ENCODE measurements at places on chromosomes 2 and 18.

GRCh38 chr2:85269959-85270358 lies 57.8 kb downstream of the TGOLN2 start:
- no peak for DNase-seq

DNA sequence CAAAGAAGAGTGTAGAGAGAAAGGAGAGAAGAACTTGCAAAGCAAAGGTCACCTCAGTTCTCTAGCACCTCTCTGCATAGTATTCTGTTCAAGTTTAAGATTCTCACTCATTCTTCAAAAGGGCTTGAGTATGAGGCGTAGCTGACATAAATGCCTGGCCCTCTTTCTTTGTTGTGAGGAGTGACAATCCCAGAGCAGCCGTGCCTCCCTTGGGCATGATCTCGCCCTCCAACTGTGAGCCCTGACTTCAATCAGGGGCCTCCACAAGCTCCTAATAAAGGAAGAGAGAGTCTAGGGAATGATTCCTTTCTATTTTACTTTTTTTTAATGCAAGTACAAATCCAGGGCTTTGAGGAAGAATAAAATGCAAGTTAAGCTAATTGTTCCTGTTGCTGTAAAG lies 402.7 kb downstream of the LRP1B start:
- no peak for DNase-seq

- no peak for DNase-seq
These were observed 96.0 kb upstream of the ALKAL2 start for GRCh38 chr2:383888-384287.

GRCh38 chr2:88754585-88755320 lies 63.3 kb downstream of the RPIA start:
- DNase-seq = no peak

DNA sequence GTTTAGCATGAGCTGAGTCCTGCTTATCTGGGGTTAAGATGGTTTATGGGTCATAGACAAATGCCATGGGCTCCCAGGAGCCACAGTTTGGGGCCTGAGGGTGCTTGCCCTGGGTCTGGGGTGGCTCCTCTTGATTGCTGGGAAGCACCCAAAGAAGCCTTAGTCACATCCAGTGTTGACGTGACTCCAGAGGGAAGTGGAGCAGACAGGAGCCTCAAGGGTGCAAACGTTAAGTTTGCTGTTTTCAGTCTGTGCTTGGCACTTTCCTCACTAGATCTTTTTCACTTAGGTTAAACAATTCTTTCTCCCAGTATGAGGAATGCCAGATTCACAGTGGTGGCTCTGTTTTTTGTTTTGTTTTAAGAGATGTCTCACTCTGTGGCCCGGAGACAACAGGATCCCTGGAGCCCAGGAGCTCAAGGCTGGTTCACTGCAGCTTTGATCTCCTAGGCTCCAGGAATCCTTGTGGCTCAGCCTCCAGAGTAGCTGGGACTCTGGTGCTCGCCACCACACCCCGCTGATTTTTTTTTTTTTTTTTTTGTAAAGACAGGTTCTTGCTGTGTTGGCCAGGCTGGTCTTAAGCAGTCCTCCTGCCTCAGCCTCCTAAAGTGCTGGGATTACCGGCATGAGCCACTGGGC lies 251.3 kb downstream of the FAM210A start:
- DNase-seq = no peak

DNA sequence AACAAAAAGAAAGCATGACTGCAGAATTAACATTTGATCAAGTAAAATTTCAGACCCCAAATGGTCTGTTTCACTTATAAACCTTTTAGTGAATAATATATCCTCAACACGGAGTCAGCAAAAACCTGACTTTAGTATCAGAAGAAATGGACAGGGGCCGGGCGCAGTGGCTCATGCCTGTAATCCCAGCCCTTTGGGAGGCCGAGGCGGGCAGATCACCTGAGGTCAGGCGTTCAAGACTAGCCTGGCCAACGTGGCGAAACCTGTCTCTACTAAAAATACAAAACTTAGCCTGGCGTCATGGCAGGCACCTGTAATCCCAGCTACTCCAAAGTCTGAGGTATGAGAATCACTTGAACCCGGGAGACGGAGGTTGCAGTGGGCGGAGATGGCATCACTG lies 3.0 kb downstream of the OR6B3 start:
- DNase-seq = no peak

GRCh38 chr2:99624677-99625076 lies 134.9 kb upstream of the REV1 start:
- no peak for DNase-seq

- DNase-seq = no peak
These were observed 84.7 kb downstream of the ZNF407 start for GRCh38 chr18:74682141-74682990.

- DNase-seq = no peak
These were observed 25.9 kb upstream of the GPR45 start for GRCh38 chr2:105215586-105216192.

GRCh38 chr2:177728920-177729319 lies 336.3 kb downstream of the AGPS start:
- no peak for DNase-seq

DNA sequence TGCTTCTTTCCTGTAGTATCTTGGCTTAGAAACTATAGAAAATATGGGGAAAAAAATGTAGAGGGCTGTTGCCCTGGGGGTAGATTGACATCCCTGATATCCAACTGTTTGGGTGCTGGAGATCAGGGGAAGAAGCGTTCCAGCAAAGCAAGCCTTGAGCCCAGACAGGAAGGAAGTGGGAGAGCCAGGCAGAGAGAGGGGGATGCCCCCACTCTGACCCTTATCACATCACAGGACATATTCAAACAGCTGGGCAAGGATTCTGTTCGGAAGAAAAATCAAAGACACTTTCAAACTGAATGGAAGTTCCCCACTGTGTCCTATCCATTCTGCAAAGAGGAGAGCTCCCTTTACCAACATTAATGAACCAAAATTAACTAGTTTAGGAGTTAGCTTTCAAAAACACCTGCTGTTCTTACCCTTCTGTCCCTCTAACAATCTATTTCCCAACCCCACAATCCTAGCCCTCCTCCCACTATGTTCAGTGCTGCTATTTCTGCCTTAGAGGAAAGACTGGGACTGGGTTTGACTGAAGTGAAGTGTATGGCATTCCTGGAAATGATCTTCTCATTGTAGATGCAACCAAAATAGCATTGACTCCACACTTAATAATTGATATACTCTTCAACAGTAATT lies 16.9 kb upstream of the KCNG3 start:
- no peak for DNase-seq

- no peak for DNase-seq
These were observed 46.7 kb upstream of the FHOD3 start for GRCh38 chr18:36250827-36251226.

DNA sequence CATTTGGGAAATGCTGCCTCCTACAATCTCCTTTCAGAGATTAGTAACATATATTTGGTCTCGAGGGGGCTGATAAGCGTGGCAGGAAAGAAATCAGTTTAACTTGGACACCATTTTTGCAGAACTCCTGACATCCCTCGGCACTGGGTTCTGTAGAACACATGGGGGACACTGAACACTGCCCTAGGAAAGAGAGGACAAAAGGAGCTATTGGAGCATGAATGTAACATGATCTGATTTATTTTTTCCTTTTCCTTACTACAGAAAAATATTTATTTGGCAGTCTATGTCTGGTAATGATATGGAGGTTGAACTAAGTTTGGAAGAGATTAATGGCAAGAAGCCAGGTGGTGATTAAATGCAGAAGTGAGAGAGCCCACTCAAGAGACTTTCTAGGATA lies 153.8 kb downstream of the AFF3 start:
- DNase-seq = no peak

DNA sequence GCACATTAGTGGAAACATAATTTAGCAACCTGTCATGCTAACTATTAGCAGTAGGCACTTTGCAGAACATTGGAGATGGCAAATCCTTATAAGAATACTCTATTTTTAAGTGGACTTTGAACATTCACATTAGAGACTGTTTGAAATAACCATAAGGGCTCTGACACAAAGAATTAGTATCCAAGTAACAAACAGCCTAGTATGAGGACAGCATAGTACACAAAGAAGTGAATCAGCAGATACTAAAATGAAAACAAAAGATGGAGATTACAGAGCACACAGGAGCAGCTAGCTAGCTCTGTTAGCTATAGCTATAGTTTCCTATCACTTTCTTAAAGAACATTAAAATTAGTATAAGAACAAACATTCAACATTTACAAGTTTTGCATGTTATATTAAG lies 256.3 kb upstream of the SPOPL start:
- DNase-seq = no peak

GRCh38 chr2:235088496-235088921 lies 136.7 kb downstream of the SH3BP4 start:
- no peak for DNase-seq

GRCh38 chr18:43855376-43855775 lies 578.1 kb upstream of the SYT4 start:
- DNase-seq = no peak

DNA sequence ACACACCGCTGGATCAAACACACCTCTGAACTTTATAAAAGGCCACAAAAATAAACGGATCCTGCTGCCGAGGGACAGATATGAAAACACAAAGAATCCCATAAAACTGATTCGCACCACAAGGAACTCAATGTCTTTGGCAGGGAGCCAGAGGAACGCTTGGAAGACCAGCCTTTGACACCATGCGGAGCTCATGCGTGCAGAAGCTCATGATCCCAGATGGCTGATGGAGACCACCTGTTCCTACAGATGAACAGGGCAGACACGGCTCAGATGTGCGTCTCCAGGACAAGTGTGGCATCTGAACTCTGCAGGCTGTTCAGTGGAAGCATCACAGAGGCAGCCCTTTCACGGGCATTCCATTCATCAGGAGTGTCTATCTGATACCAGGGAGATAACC lies 24.9 kb downstream of the COPS9 start:
- no peak for DNase-seq

DNA sequence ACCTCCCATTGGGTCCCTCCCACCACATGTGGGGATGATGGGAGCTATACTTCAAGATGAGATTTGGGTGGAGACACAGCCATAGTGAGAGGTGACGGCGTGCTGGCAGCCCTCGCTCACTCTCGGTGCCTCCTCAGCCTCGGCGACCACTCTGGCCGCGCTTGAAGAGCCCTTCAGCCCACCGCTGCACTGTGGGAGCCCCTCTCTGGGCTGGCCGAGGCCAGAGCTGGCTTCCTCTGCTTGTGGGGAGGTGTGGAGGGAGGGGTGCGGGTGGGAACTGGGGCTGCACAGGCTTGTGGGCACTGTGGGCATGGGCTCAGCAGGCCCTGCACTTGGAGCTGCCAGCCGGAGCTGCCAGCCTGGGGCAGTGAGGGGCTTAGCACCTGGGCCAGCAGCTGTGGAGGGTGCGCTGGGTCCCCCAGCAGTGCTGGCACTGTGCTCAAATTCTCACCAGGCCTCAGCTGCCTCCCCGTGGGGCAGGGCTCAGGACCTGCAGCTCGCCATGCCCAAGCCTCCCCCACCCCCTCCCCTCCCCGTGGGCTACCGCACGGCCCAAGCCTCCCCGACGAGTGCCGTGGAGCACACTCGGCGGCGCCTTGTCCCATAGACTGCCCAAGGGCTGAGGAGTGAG lies 73.0 kb downstream of the SERPINB8 start:
- no peak for DNase-seq

- DNase-seq = no peak
These were observed 285.8 kb upstream of the REV1 start for GRCh38 chr2:99775585-99775984.

DNA sequence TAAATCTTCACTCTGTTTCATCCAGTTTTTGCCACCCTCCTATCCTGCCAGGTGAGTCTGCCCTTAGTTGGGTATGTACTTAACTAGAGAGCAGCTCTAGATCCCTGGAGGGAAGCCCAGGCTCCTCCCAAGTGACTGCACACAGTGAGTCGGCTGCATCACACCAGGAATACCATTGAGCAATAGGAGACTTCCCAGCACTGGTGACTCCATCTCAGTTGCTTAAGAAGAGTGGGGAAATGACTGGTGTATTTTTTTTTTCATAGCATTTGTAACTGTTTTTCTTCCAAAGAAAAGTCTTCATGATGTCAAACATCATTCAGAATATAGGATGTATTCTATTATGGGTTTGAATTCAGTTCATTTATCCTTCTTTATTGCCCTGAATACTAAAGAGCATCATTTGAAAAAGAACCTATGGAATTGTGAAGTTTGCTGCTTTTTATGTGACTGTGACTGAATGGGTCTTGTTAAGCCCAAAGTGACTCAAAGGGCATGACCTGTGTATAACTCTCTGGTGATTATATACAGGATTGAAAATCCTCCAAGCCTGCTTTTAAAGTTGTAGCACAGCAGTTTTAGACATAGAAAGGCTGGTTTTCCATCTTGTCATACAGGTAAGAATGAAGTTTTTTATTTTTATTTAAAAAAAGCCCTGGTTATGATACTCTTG lies 84.3 kb downstream of the MAP3K20 start:
- no peak for DNase-seq

DNA sequence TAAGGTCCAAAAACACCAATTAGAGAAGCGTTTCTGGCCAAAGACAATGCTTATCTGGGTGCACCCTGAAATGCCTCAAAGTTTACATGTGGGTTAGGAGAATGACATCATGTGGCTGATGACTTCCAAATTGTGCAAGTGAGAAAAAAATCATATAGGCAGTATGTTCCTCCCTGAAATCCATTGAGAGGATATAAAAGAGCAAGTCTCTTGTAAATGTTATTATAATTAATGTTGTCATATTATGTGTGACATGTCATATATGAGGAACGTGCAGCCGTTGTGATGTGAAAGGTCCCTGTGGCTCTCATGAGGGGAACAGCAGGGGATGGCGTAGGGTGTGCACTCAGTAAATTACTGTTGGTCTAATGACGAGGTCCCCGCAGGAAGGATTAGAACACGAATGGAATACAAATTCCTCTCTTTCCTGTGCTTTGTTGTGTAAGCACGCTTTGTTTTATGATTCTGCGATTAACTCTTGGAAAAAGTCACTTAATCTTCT lies 290.8 kb downstream of the PRKCE start:
- DNase-seq = no peak

- DNase-seq = no peak
These were observed 17.8 kb downstream of the DDX18 start for GRCh38 chr2:117832332-117832731.

DNA sequence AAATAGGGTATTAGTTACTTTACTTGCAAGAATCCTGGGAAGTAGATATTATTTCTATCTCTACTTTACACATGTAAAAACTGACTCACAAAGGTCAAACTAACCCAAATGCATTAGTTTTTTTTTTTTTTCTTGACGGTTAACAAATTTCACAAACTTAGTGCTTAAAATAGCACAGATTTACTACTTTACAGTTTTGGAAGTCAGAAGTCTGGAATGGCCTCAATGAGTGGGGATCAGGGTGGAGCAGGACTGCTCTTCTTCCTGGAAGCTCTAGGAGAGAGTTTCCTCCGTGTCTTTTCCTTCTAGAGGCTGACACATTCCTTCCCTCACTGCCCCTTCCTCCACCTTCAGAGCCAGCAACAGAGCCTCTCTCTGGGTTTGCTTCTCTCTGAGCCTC lies 117.2 kb downstream of the COL6A3 start:
- no peak for DNase-seq
